ENCODE measurements at places on chromosomes 4 and X.

- no peak for DNase-seq
These were observed 145.1 kb upstream of the ARHGEF9 start for GRCh38 chrX:63930140-63930539.

DNA sequence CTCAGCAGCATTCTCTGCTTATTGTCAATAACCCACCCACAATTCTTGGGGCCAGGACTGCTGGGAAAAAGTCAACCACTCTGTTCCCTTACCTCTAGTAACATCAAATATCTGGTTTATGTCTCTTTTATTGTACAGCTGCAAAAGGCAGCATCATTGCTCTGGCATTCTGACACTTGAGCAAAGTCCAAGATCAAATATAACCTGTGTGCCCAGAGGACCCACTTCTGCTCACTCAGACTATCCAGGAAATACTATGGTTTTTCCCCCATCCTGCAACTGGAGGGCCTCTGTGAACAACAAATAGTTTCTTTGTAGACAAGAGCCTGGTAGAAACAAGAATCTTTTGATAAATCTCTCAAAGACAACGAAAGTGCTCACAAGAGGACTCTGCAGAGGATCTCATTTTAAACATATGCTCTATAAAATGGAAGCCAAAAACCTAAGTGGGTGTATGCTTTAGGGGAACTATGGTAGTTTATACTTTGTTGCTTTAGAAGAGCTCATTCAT is 154.7 kb downstream of the RAB28 start:
- no peak for DNase-seq

DNA sequence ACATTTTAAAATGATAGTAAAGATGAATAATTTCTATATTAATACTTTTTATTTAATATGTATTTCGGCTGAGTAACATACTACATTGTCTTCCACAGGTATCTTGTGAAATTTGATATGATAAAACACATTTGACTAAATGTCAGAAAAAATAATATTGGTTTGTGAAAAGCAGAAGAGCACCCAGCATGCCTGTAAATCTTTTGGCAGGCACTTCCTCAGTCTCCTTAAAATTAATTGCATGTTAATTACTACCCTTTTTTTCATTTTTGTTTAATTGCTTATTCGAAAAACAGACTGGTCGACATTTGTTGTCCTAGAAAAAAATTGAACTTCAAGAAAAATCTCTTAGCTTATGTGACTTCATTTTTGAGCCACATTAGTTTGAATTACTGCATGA is 40.6 kb downstream of the CLCN3 start:
- DNase-seq: peak; percentile 13

- no peak for DNase-seq
These were observed 33.1 kb downstream of the PCDH7 start for GRCh38 chr4:30753316-30753715.

GRCh38 chrX:49292400-49293362 is 10.8 kb upstream of the GAGE10 start:
- no peak for DNase-seq

GRCh38 chrX:84415140-84415539 is 87.1 kb downstream of the HDX start:
- peak; percentile 72 for DNase-seq

Data from suppressor macrophage (primary cell).